ENCODE measurements at places on chromosomes 12 and 14.

GRCh38 chr12:48489012-48489411 lies 6.7 kb downstream of the C12orf54 start:
- DNase-seq, result no peak

GRCh38 chr12:65364046-65364445 lies 85.6 kb downstream of the MSRB3 start:
- DNase-seq, result no peak

- DNase-seq, result no peak
Observed at GRCh38 chr14:26216786-26217185, 381.0 kb downstream of the NOVA1 start.

- no peak for DNase-seq
Observed at GRCh38 chr14:37859177-37859576, 263.7 kb downstream of the TTC6 start.

- DNase-seq, result no peak
Observed at GRCh38 chr14:81323093-81323492, 77.0 kb downstream of the STON2 start.

DNA sequence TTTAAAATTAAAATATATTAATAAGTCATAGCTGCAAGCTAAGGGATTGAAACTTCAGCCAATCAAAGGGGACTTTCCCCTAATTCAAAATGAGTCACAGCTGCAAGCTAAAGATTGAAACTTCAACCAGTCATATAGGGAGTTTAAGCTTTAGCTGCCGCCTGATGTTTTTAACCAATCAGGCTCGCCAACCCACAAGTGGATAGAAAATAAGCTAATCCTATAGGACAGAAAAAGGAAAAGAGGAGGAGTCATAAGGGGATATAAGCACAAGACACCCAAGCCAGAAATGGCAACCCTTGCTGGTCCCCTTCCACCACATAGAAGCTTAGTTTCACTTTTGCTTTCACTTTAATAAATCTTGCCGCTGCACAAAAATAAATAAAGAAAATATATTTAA lies 1154.6 kb downstream of the GALC start:
- DNase-seq, result no peak

- no peak for DNase-seq
Observed at GRCh38 chr14:35155962-35156361, 33.6 kb downstream of the PRORP start.

DNA sequence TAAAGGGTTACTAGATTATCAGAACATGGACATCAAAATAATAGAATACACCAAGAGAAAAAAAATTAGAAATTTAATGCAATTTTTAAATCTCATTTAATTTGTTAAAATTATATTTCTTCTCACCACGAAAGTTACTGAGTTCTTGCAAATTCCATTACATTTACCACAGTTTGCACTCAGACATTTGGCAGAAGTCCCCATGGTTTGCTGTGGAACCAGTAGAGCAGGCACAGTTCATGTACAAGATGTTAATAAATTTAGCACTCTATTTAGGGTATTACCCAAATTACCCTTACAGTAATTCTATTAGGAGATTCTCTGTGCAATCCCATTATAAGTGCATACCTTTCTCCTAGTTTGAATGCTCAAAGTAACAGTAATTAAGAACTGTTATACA lies 9.7 kb downstream of the SCN8A start:
- no peak for DNase-seq
